ENCODE measurements at places on chromosomes 7 and 10. TPM values are rescaled to one million over a fixed set of nuclear protein-coding genes. Genes with fewer than 3 reads are reported as not detected.

Gene AMZ1
- total RNA-seq: not detected

Gene ANKRD22
- total RNA-seq: 0.73 TPM

Gene MACROH2A2
- 0.43 TPM for total RNA-seq

Gene UBE2D1
- 14.6 TPM for total RNA-seq

Gene FAM24B
- total RNA-seq: 3.0 TPM

Gene SPDYE9
- not detected for total RNA-seq

Gene GPER1
- total RNA-seq: not detected

Gene NODAL
- total RNA-seq: not detected

Gene CCAR1
- total RNA-seq: 155 TPM

Gene ZPBP
- not detected for total RNA-seq

Gene NKX1-2
- total RNA-seq: not detected

Gene CH25H
- total RNA-seq: not detected

Gene FAM20C
- total RNA-seq: 0.98 TPM

Gene ZNF239
- not detected for total RNA-seq
